ENCODE measurements at places on chromosomes 6 and 20.

GRCh38 chr6:20722455-20722854 is 188.2 kb downstream of the CDKAL1 start:
- no peak for DNase-seq

GRCh38 chr20:33684533-33685327 is 1.5 kb downstream of the E2F1 start:
- no peak for DNase-seq

DNA sequence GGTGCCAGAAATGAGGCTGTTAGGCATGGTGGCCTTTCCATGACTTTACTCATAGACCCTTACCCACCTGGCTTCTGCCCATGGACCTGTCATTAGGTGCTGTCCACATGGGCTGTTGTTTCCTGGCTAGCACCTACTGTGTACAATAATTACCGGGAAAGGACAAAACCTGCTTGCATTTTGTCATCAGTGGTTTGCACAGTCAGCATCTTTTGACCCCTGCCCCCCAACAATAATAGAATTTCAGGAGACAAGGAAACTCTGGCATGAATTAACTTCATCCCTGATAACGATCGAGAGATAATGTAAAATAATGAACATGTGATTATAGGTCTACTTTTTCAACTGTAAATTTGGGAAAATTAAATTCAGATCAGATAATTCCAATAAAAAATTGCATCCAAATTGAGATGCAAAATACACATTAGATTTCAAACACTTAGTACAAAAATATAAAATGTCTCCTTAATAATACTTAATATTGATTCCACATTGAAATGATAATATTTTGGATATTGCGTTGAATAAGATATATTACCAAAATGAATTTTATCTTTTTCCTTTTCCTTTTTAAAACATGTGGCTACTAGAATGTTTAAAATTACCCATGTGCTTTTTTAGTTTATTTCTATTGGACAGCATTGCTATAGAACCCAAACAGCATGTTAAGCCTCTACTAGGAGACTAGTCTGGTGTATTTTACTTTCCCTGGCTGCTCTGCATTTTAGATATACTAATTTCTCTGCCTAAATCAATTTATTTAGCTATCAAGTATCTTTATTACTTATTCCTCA is 12.4 kb downstream of the ANKRD66 start:
- no peak for DNase-seq

GRCh38 chr20:64103871-64104666 is 3.3 kb downstream of the NPBWR2 start:
- no peak for DNase-seq

- DNase-seq: no peak
Observed at GRCh38 chr20:21820688-21821087, 115.2 kb downstream of the PAX1 start.

DNA sequence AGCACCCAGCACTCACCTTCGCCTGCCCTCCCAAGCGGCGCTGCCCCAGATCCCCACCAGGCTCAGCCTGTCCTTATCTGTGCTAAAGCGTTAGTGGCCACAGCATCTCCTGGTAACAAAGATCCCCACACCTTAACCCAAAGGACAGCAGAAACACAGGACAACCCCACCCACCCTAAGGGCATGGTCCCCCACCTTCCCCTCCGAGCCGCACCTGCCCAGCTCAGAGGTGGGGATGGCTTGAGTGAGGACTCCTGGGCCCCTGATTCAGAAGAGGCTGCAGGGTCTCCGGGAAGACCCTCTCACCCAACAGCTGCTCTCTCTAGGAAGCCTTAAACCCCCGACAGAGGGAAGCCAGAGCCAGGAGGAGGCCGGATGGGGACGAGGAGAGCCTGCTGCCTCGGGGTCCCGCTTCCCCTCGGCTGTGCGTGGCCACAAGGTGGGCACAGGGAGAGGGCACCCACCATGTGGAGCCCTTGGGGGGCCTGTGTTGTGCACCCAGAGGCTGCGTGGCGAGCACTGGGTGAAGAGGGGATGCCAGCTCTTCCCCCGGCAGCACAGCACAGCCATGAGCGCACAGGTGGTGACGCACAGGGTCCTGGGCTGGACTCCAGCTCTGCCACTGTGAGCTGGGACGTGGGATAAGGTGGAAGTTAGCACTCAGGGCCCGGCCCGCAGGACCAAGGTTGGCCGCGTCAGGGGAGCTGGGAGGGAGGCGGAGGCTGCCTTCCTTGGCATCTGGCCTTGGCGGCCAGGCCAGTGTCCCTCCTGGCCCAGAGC is 31.9 kb upstream of the MRGBP start:
- no peak for DNase-seq

DNA sequence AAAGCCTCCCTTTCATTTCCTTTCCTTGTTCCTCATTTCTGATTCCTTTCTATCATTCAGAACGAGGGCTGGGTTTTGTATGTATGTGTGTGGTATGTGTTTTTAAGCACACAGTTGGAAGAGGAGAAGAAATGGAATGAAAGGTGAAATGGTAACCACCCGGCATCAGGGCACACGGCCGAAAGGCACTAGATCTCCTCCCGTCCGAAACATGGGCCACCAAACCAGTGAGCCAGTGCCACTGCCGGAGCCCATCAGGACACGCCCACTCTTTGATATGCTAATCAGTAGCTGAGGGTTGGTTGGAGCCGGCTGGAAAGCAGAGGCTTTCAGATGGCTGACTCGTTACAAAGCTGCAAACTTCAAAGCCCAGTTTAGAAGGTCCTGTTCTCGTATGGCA is 228.6 kb upstream of the JARID2 start:
- DNase-seq: no peak

- no peak for DNase-seq
Observed at GRCh38 chr6:49416195-49416594, 46.9 kb downstream of the MMUT start.

DNA sequence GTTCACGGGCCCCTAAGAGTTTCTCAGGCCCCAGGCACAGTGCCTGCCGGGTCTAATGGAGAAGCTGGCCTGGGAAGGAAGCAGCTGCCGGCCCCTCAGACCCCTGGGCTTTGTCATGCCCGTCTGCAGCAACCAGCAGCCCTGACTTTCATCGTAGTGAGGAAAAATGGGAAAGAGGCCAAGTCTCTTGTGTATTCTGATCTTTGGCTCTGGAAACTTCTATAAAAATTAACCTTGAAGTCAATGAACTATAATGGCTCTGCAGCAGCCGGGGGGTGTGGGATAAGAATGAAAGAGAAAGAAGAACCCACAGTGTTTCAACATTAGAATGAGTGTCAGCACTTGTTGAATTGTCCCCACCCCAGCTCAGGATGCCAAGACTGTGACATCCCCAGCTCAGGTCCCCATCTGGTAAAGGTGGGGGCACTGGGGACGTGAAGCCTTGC is 12.9 kb downstream of the TGM2 start:
- DNase-seq: no peak

DNA sequence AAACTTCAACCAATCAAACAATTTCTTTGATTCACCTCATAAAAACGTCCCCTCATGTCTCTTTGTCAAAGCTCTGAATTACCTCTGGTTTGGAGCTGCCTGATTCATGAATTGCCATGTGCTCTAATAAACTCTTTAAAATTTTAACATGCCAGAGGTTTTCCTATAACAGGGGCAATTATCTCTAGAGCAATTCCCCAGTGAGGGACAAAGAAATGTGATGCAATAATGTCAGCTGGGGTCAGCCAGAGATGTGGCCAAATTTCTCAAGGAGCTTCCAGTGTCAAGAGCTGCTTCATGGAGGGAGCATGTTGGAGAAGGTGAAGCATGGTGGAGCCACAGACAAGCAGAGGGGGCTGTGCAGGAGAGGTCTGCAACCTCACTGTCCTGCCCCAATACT is 38.7 kb upstream of the RFPL4B start:
- no peak for DNase-seq

DNA sequence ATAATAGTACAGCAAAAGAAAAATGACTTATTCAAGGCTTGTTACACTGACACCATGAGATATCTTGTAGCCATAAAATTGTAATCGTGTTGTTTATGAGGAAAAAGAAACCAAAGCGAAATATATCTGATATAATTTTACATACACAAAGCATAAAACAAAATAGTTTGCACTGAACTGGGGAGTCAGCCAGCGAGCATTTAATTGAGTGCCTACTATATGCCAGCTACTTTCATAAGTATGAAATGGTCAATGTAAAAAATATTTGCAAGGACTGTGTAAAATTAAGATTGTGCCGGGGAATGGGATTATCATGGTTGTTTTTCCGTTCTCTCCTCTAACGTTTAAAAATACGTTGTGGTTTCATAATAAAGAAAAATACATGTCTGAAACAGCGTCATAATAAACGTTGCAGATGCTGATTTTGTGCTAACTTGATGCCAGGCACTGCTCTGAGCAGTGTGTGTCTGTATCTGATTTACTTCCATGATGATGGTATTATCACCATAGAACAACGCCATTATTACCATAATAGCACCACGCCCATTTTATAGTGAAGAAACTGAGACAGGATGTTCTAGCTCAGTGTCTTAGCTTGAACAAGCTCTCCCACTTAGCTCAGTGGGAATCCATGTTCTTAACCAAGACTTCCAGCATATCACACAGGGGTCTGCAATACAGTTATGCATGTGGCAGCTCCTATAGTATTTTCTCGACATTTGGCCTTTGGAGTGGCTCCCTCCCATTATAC is 144.6 kb downstream of the BCAS1 start:
- no peak for DNase-seq

- no peak for DNase-seq
Observed at GRCh38 chr6:168123165-168123911, 44.3 kb upstream of the FRMD1 start.

GRCh38 chr20:24453869-24454268 is 15.6 kb upstream of the SYNDIG1 start:
- no peak for DNase-seq

- DNase-seq: no peak
Observed at GRCh38 chr6:125821825-125822281, 31.1 kb downstream of the NCOA7 start.

All from stimulated activated CD8-positive, alpha-beta memory T cell treated with anti-CD3 and anti-CD28 coated beads, Interleukin-2, amount 100 ng/mL, for 1 hour (primary cell).